ENCODE measurements at places on chromosomes 1 and 21. TPM values are rescaled to one million over a fixed set of nuclear protein-coding genes. Genes with fewer than 3 reads are reported as not detected.

The SAMSN1 gene
- total RNA-seq: not detected

The KCNT2 gene
- 1.2 TPM for total RNA-seq

The SPRR2F gene
- total RNA-seq: not detected

The NPHS2 gene
- total RNA-seq: not detected

- DNase-seq: no peak
These were observed 47.3 kb downstream of the ST6GALNAC3 start for GRCh38 chr1:76121850-76122249.

DNA sequence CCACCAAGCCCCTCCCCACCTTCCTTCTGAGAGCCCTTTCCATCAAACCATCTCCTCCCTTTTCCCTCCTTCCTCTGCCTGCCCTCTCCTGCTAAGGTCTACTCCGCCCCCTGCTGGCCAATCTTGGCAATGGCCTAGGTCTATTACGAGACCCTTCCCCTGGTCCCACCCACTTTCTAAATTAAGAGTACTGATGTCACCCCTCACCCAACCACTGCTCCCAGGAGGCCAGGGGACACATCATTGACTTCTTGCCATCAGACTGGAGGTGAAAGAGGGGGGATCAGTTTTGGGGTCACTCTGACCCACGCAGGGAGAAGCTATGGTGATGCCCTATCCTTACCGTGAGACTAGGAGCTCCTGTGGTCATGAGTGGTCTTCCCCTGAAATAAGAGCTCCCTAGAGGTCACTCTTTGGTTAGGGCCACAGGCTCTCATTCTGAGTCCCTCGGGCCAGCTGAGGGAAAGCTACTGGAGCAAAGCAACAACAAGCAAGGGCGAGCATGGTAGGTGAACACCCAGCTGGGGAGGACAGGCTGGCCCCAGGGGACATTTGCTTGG lies 34.6 kb upstream of the S100A7 start:
- DNase-seq: peak; percentile 66

DNA sequence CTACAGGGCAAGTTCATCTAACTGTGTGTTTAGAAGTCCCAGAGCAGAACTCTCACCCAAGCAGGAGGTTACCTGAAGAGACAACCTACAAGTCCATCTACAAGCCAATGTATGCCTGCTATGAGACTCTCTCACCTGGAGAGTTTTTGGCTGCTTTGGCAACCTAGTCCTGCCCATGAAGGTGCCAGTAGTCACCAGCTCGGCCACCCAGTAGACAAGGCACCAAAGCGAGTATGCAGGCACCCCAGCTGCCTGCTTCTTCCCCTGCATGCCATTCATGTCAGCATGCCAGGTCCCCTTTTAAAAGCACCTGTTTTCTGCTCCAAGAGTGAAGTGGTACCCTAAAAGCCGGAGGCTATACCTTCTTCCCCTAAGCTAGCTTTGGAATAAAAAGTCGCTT lies 20.2 kb downstream of the RIIAD1 start:
- no peak for DNase-seq

GRCh38 chr1:239053279-239053678 lies 333.1 kb upstream of the CHRM3 start:
- no peak for DNase-seq

DNA sequence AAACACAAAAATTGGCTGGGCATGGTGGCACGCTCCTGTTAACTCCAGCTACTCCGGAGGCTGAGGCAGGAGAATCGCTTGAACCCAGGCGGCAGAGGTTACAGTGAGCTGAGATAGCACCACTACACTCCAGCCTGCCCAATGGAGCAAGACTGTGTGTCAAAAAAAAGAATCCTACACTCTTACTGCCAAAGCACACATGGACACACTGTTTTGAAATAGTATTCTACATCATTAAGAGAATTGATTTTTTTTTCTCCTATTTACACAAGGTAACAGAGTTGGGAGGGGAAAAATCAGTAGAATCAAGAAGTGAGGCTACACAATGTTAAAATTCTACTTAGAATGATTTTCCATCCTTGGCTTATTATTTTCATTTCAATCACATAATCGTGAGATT lies 42.1 kb upstream of the SDC3 start:
- DNase-seq: no peak

- DNase-seq: no peak
These were observed 78.2 kb downstream of the SLC66A1 start for GRCh38 chr1:19390166-19390850.

GRCh38 chr1:7915826-7916500 lies 24.7 kb downstream of the TNFRSF9 start:
- no peak for DNase-seq

DNA sequence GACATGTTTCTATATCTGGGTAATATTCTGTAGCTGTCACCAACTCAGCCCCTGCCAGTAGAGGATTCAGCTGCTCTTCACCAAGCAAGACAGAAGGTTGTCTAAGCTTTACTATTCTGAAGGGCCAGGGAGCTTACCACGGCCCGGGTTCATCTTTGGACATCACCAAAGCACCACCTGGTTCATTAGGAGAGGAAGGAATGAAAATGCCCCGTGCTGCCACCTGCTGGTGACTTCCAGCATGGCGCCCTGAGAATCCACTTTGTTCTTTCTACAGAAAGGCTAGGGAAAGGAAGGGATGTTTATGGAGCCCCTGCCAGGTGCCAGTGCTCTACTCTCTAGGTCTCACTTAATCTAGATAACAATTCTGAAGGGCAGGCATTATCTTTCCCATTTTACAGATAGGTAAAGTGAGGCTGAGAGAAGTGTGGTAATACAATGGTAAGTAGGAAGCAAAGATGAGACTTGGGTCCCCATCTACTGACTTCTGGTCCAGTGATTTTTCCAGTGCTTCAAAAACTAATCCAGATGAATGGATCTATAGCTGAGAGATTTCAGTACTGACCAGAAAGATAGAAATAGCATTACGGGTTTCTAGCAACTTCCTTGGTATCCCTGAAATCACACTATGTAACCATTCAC lies 79.5 kb downstream of the BEND5 start:
- DNase-seq: peak; percentile 50

- DNase-seq: no peak
These were observed 148.9 kb downstream of the GLUL start for GRCh38 chr1:182242641-182243040.

DNA sequence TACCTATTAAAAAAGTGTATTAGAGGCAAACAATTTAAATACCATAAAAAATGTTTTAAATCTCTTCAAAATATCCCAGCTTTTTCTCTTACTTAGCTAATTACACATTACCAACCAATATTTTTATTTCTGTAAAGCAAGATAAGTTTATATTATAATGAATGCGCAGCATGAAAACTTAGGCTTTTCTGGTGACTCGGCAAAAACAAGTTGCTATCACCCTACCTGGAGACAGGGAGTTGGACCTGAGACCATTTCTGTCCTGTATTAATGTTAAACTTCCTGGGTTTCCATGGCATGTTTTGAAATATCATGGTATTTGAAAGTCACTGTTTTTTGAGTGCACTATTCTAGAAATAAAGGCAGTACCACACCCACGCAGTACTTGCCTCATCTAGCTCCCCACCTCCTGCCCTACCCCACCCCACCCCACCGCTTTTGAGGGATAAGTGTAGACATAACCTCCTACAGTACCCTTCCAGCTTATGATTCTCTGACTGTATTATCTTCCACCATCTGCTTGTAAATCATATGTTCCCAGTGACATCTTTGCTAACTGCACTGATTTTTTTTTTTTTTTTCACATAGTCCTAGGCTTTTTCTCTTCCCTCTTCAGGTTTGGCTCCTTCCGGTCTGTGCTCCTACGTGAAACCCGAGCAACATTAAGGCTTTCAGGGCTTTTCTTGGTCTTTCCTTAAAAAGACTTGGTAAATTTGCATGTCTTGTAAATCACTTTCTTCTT lies 77.5 kb downstream of the PHTF1 start:
- DNase-seq: no peak

GRCh38 chr1:154940651-154941194 lies 4.2 kb upstream of the PMVK start:
- no peak for DNase-seq

GRCh38 chr1:50157306-50157941 lies 48.7 kb downstream of the ELAVL4 start:
- no peak for DNase-seq

DNA sequence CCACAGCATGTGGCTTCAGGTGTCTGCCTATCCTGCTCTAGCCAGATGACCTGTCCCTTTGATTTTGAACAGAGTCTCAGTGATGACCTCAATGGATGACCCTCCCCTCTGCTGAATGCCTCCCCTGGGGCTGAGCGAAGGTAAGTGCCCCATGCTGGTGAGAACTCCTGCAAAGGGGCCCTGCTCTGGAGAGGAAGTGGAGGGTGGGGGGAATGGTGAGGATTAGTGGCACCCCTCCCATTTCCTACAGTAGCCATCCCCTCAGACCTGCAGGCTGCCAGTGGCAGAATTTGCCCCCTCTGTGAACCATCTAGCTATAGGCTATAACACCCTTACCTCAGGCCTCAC lies 3.7 kb upstream of the PMVK start:
- no peak for DNase-seq

GRCh38 chr1:15282810-15283474 lies 35.9 kb downstream of the FHAD1 start:
- no peak for DNase-seq

GRCh38 chr21:39715804-39716397 lies 29.1 kb upstream of the IGSF5 start:
- peak; percentile 55 for DNase-seq

DNA sequence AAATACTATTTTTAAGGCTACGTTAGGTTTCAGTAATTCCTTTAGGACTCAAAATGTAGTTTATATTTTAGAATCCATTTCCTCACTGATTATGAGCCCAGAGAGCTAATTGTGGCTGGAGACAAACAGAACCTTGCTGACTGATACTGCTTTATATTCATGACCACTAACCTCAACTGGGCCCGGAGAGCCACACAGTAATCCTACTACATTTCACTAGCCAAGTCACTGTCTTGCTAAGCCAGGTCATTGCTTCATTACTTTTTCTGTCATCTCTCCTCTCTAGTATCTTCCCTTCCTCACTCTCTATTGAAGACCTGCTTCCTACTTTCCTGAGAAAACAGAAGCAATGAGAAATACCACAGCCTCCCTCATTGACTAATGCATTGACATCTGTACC lies 24.7 kb downstream of the IL23R start:
- DNase-seq: no peak

Data from A172 (cell line).